Stimulated activated CD4-positive, alpha-beta T cell treated with anti-CD3 and anti-CD28 coated beads, Interleukin-12 subunit alpha, Interleukin-12 subunit beta, amount 100 ng/mL, for 48 hours (primary cell): ENCODE measurements at places on chromosomes 6 and 20.

DNA sequence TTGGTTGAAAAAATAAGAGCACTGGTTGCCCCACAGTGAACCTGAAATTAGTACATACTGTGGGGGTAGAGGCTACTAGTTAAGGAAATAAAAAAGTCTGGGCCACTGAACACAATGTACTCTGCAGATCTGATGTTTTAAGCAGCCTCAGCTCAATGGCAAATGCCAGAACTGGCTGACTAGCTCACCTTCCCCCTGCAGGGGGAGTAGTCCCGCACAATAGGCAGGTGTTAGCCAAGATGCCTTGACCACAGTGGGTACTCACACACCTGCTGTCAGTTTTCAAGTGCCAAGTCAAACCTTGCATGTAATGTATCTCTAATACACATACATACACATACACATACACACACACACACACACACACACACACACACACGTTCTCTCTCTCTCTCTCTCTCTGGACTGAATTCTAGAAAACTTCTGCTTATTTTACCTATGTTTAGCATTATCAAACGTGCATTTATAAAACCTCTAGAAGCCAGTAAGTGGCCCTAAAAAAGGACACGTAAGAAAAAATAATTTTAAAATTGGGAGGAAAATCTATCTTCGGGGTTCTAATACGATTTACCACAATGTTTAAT, 36.1 kb downstream of the GMDS start:
- peak; percentile 23 for DNase-seq

- DNase-seq: no peak
Measured at GRCh38 chr20:62111148-62111547, 11.1 kb upstream of the LSM14B start.

DNA sequence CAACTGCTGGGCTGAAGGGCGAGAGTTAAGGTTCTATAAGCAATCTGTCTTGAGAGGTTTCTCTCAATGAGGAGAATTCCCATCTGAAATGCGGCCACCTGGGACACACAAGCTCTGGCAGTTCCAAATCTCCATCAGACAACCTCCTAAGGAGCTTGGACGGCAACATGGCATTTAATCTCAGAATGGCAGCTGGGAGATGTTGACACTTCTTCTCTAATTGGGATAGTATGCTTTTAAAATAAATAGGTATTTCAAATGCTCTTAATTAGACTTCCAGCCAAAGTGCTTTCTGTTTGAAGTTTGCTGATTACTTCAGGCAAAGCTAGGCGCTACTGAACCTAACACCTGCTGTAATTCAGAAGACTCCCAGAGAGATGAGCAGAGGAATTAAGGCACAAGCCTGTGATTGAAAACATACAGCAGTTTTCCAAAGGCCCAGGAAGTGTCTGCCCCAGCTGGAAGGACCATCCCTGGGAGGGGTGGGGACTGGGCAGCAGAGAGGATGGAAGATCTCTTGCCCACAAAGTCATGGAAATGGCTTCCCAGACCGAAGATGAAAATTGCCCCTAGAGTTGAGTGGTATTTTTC, 59.1 kb upstream of the KCNK16 start:
- DNase-seq: no peak

DNA sequence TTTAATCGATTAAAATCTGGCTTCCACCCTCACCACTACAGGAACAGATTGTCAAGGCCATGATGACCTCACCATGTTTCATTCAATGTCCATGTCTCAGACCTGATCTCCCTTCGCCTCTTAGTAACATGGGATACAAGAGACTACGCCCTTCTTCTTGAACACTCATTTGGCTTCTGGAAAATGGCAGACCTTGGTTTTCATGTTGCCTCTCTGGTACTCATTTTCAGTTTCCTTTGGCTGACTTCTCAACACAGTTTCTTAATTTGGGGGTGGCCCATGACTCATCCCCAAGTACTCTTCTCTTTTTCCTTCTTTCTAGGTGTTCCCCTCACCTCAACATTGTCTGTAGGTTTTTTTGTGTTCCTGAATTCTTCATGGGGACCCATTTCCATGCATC, 22.7 kb downstream of the TMX4 start:
- DNase-seq: no peak

- no peak for DNase-seq
Measured at GRCh38 chr6:15218401-15218800, 27.5 kb upstream of the JARID2 start.

DNA sequence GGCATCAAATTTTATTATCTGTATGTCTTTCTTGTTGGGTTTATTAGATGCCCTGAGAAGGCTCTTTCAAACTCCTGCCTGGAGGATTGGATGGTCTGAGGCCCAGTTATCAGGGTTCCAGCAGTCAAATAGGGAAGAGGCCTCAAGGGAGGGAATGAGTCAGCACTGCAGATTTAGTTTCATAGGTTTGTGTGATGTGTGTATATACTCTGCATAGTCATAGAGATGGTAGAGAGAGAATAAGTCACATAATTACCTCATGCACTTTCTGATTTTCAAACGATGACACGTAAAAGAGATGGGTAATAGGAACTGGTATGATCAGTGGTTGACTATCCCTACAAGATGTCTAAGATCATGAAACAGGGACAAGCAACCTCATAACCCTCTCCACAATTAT, 82.1 kb downstream of the ADAT2 start:
- DNase-seq: no peak

GRCh38 chr6:26103141-26103769, 16.0 kb downstream of the HFE start:
- no peak for DNase-seq

DNA sequence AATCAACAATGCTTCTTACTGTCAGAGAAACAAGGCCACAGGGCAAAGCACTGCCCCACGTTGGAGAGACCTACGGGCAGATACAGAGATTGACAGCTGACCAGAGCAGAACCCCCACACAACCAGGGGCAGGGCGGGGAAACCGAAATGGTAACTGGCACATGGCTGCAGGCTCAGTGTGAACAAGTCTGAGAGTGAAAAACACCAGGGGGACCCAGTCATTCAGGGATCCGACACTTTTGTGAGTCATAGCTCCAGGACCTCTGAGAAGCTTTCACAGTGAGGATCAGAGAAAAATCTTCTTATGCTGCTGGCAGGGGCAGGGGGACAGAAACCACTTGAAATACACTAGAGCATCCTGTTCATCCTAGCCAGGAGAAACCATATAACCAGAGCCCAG, 254.2 kb downstream of the C6orf118 start:
- no peak for DNase-seq

GRCh38 chr6:26156850-26157250, 69.6 kb downstream of the HFE start:
- DNase-seq: no peak

DNA sequence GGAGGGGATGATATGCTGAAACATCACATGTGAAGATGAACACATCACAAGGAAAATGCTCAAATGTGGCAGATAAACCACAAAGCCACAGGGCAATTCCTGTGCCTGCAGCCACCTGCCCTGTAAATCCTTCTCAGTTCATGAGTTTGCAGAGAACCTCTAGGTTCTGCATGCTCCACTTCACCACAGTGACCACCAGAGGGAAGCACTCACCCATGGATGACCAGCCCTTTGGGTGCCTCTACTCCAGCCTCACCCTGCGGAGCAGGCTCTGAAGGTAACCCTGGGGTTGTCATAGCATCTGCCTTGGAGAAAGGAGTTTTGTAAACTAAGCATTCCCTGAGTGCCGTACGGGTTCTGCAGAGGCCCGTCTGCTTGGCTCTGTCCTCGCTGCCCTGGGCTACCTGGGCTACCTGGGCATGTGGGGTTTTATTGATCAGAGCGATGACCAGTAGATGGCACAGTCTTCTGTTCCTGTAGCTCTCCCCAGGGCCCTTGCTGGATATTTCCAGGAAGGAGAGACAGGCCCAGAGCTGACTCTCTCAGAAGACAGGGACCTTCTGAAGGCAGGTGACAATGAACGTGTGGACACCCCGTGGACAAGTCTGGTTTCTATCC, 31.7 kb upstream of the CST1 start:
- peak; percentile 5 for DNase-seq

DNA sequence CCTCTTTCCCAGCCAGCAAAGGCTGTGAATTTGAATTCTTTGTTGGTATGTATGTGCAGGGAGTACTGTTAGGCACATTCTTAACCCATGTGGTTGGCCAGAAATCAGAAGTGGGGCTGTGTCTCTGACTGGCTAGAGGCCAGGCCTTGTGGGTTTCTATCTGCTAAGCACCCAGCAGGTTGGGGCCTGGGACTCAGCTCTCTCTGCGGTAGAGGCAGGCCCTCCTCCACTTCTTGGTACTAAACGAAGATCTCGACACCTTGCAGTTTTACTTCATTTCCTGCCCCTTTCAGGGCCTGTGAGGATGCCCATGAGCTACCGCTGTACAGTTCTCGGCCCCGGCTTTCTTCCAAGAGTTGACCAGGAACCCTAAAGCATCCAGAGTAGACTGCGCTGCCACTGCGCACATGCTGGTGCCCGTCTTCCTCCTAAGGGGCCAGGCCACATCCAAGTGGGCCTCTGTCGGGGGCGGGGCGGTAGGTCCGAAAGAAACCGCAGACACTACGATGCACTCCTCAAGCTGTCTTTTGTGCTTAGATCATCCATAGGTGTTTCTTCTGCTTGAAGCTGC, 51.1 kb downstream of the TCP11 start:
- DNase-seq: no peak

DNA sequence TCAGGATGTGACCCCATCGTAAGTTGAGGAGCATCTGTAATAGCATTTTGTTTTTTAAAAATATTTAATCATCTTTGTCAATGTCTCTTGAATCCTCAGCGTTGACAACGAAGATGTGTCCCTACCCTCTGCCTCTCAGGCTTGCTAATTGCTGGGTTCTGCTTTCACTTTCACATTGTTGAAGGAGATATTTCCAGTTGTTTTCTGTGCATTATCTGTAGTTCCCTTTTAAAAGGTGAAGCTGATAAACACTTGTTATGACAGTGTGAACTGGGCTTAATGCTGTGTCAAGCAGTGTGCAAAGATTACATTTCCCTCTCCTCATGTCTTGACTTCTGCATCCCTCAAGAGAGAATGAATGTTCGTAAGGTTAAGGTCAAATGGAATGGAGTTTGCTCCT, 54.9 kb downstream of the CSE1L start:
- no peak for DNase-seq

- no peak for DNase-seq
Measured at GRCh38 chr6:79546186-79546585, 9.0 kb upstream of the LCA5 start.

DNA sequence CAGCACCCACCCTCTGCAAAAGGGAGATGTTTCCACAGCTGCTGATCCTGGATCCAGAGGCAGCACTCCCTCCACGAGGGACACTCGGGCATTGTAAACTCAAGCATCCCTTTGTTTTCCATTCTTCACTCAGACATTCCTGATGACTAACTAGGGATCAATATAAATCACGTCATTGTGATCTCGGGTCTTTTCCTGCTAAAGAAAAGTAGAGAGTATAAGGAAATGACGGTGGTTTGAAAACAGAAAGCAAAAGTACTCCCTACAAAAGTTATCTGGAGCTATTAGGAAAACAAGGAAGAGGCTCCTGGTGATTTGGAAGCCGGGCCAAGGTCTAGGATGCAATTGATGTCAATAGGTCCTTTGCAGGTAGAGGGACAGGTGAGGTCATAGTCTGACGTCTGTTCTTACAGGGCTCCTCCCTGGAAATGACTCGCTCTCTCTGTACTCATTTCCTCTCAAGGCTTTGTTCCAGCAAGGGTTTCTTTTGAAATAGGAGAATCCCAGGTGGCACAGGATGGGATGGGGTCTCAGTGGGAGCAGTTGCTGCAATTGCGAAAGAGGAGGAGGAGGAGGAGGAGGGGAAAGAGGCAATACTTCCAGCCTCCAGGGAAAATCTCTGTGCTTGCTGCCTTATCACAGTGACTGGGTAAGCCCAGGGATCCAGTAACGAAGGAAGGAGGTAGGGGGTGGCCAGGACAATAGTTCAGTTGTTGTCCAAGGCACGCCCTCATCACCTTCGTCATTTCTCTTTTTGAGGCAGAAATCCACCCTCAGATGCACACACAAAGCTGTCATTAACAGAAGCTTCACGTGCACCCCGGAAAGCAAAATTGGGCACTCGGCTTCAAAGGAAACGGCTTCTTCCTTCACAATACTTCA, 222.8 kb downstream of the LY86 start:
- DNase-seq: no peak

DNA sequence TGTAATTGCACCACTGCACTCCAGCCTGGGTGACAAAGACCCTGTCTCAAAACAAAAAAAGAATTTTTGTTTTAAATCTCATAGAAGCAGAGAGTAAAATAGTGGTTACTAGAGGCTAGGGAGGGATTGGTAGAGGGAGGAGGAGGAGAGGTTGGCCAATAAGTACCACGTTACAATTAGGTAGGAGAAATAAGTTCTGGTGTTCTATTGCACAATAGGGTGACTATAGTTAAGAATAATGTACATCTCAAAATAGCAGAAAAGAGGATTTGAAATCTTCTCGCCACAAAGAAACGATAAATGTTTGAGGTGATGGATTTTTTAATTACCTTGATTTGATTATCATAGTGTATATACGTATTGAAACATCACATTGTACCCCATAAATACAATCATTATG, 27.1 kb upstream of the TOP1 start:
- no peak for DNase-seq

DNA sequence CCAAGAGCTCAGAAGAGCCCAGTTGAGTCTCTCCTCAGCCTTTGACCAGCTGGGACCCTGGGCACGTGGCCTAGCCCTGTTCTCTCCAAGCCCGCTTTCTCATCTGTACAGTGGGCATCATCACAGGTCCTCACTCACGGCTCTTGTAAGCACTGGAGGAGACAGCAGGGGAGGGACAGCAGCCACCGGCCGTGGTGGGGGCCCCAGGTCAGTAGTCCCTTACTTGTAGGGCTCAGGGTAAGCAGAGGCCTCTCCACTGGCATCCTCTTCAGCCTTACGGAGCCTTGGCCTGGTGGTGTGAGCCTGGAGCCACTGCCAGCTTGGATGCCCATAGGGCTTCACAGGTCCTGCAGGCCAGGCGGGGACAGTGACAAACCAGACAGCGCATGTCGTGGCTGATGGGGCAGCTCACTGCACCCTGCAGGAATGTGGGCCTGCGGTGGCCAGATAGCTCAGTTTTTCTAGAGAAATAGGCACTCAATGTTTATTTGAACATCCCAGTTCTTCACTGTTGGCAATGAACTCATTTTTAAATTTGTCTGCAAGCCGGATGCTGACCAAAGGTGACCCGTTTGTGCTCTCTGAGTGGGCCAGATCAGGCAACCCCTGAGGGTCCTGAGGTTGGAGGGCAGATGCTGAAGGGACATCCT, 65.1 kb downstream of the ADNP start:
- DNase-seq: no peak

DNA sequence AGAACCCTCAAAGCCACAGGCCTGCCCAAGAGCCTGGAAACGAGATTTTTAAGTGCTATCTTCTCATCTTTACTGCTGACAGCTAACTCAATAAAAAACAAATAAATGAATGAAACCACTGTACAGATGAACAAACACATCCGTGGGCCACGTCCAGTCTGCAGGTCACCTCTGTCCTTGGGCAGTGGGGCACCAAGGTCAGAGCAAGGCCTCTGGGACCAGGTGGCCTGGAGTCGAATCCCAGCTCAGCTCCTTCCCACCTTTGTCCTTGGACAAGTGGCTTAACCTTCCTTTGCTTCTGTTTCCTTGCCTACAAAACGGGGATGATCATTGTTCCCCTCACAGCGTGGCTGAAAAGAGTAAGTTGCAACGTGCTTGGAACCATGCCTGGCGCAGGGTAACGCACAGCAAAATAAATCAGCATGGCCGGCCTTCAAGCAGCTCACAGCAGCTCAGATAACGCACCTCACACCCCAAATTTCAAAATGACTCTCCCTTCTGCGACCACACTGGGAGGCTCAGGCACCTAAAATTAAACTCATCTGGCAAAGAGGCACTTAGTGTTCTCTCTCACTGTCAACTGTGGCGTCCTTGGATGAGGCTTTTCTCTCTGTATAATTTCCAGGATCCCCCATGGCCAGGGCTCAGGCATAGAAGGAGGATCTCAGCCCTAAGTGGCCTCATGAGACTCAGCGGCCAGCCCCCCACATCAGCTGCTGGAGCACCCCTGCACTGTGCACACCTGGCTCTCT, 35.7 kb downstream of the RRBP1 start:
- no peak for DNase-seq
